ENCODE measurements at places on chromosomes 6 and 20.

DNA sequence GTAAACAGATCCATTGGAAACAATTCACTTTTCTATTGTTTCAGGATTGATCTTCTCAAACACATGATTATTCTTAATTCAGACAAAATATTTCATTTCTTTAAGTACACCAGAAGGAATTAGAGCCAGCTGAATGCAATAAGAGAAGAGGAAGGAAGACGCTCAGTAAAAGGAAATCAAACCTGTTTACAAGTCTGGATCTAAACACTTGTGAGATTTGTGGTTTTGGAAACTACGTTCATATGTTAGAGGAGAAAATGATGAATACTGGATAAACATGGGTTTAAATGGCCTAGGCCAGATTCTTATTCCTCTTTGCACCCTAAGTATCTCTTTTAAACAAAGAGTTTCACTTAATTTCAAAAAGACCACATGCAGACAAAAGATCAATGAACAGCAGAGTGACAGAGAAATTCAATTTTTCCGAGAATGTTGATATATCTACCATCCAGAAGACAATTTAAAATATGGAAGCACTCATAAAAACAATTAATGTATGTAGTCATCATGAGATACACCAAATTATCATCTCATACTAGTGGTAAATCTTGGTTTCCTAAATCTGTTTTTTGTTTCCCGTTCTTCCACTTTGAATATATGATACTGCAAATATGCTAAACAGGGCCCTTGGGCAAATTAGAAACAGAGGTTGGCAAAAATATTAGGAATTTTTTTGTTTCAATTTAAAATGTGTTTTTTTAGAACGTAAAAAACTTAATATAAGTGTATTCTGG is 703.5 kb upstream of the CITED2 start:
- no peak for DNase-seq

GRCh38 chr20:36493801-36494114 is 47.6 kb upstream of the MYL9 start:
- no peak for DNase-seq

- DNase-seq = no peak
Observed at GRCh38 chr6:84953111-84953755, 188.8 kb upstream of the TBX18 start.

GRCh38 chr6:71277926-71278600 is 10.5 kb upstream of the OGFRL1 start:
- DNase-seq = no peak

DNA sequence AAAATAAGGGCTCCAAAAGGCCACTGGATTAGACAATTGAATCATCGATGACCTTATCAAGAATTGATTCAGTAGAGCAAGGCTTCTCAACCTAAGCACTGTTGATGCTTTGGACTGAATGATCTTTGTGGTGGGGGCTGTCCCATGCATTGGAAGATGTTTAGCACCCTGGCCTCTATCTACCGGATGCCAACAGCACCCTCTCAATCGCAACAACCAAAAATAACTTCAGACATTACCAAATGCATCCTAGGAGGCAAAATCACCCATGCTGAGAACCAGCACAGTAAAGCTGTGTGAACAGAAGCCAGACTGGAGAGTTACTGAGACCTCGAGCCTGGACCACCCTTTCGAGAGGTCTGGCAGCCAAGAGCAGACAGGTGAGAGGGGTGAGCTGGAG is 67.5 kb downstream of the TBC1D7 start:
- DNase-seq = no peak

DNA sequence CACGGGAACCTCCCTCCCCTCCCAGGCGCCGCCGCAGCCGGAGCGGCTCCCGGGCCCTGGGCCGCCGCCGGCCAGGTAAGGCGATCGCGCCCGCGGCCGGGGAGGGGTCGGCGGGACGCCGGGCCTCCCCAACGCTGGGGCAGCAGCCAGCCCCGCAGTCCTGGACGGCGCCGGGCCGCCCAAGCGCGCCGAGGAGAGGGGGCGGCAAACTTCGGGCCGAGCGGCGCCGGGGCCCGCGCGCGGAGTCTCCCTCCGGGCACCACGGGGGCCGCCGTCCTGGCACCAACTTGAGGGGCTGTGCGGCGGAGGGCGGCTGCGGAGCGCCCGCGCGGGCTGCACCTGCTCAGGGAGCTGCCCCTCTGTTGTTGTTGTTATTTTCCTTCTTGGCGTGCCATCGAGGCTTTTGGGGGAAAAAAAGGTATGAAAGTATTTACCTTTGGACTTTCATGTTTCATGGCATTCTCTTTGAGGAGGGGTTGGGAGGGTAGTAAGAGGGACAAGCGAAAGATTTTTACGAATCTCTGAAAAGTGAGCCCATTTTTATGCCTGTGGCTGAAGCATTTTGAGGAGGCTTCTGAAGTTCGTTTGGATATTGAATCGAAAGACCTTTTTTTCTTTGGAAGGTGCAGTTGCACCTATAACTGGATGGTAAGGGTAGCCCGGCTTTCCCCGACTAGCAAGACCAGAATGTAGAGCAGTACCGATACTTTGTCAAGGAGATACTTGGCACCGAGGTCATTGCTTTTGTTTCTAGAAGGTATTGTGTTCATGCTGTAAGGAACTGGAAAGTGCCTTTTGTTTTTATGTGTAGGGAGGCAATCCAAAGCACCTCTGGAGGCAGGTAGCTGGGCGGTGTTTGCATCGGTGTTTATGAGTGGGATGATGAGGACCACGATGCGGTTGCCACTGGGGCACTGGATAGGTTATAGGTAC is at the start of gene RNF182:
Gene RNF182 (plus strand): TSS at position 4 of the 933 bp plus-strand sequence. CDS start 52,168 bp downstream, outside the sequence.
- peak; percentile 82 for DNase-seq

GRCh38 chr20:59583428-59584277 is 20.7 kb upstream of the PHACTR3 start:
- DNase-seq = no peak
